ENCODE measurements at places on chromosomes 16 and 17.
A peak's percentile ranks its signal among the peaks of the same experiment; 100 is the strongest.

GRCh38 chr16:71303938-71304337 lies 14.7 kb upstream of the CMTR2 start:
- no peak for DNase-seq

- DNase-seq, result no peak
Measured at GRCh38 chr17:76405607-76405966, 21.2 kb downstream of the SPHK1 start.

DNA sequence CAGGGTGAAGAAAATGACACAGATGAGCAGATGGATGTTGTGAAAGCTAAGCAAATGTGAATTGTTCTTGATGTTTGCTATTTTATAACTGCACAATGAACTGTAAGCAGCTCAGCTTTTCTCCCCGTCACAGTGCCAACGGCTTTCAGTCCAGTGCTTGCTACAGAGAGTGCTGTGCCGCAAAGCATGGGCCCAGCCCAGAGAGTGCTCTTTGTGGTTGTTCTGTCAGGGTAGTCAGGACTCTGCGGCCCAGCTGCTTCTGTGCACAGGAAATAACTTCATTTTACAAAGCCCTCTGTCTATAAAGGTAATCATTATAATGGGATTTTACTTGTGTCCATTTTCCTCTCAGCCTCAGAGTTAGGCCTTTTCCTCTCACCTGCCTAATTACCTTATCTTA lies 39.1 kb downstream of the CDRT15 start:
- no peak for DNase-seq

DNA sequence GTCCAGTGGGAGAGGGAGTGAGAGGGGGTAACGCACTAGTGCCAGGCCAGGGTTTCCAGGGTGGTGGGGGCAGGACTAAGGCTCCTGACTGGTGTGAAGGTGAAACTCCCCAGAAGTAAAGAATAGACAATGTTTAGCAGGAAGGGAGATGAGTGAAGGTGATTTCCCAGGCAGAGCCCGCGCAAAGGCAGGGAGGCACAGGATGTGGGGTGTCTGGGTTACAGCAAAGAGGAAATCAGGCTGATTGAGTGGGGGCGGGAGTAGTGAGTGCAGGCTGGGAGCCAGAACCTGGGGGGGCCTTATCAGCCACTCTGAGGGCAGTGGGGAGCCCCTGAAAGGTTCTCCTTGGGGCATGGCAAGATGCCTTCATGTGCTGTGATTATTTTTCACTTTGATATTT lies 167.5 kb downstream of the UTP18 start:
- no peak for DNase-seq

DNA sequence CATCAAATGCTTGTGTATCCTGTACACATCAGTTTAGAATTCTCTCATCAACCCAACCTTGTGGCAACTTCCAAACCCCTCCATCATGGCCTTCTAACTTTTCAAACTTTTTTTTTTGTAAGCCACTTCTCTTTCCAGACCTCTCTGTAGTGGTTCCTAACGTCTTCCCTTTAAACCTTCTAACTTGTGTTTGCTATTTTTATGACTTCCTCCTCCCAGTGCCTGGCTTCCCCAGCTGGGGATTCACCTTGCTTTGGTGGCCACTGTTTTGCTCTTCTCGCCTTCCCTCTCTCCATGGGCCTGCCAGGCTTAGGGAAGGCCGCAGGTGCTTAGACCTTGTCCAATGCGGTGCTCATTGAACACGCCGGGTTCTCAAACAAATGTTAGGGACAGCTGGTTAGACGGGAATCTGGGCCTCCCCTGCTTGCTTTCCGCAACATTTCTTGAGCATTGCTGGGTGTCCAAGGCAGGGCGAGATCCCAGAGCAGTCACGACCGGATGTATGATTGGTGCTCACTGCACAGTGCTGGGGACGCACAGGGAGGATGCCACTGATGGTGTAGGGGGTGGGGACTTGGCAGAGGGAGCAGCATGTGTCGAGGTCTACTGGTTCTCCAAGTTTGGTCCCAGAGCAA lies 1.1 kb upstream of the XYLT2 start:
- DNase-seq, result no peak

- DNase-seq, result no peak
Measured at GRCh38 chr16:82328881-82329469, 159.0 kb upstream of the MPHOSPH6 start.

- DNase-seq, result no peak
Measured at GRCh38 chr17:11969565-11969964, 27.7 kb downstream of the ZNF18 start.

GRCh38 chr17:72492941-72493340 lies 372.1 kb downstream of the SOX9 start:
- no peak for DNase-seq

DNA sequence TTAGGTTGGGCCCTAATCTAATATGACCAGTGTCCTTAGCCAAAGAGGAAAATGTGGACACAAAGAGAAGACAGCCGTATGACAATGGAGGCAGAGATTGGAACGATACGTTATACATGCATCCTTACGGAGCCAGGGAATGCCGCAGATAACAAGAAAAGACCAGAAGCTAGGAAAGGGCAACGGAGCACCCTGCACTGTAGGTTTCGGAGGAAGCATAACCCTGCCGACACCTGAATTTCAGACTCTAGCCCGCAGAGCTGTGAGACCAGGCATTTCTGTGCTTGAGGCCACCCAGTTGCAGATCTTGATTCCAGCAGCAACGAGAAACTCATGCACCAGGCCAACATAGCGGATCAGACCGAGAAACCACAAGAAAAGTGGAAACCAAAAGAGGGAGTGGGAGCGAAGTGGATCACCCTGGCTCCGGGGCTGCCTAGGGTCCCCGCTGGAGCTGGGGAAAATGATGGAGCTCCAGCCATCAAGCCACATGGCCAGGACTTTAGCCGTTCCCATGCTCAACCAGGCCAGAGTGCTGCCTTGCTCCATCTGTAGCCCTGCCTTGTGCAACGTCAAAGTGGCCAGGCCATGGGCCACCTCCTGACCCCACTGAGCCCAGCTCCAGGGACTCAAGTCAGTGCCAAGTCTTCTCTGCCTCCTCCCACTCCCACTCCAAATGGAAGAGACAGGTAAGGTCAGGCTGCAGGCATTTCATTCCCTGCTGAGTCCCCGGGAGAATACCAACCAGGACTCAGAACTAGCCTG lies 51.7 kb upstream of the RPL38 start:
- DNase-seq, result no peak

DNA sequence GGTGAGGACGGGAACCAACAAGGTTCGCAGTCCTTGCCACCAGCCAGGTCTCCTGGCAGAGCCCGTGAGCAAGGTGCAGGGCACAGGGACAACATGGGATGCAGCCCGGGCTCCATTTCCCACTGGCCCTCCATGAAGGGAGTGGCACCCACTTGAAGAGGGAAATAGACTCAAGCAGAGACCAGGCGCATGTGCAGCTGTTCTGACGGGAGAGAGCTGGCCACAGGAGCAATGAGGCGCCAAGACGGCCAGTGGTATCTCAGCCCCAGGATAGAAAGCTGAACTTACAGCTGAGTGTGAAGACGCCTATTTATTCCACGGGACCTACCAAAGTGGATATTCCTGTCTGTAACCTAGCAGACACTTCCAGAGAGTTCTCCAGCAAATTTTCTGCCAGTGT lies 8.2 kb upstream of the FOXJ1 start:
- DNase-seq, result no peak

GRCh38 chr17:65487161-65487560 lies 74.3 kb downstream of the AXIN2 start:
- no peak for DNase-seq

GRCh38 chr16:73093146-73094144 lies 45.5 kb upstream of the ZFHX3 start:
- no peak for DNase-seq

DNA sequence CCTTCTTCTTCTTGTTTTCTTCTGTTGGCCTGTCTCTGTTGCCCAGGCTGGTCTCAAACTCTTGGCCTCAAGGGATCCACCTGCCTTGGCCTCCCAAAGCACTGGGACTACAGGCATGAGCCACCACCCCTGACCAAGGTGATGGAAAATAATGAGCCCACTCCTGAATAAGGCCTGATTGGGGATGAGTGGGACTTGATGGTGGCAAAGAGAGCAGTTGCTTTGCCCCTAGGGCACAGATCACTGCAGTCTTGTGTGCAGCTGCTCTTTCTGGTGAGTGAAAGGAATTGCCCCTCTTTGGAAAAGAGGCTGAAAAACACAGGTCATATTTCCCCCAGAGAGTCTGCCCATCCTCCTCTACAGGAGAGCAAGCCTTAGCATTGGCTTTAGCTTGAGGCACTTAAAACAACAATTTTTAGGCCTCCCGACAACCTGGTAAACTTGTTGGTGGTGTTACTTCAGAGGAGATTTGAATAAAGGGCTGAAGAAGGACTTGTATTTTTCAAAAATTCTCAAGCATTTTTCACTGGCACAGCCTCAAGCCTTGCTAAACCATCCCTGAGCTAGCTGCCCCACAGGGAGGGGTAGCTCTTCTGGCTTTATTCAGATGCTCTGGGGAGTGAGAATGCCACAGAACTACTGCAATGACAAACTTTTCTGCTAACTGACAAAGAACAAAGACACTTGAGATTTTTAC lies 6.1 kb upstream of the PDP2 start:
- peak; percentile 54 for DNase-seq

DNA sequence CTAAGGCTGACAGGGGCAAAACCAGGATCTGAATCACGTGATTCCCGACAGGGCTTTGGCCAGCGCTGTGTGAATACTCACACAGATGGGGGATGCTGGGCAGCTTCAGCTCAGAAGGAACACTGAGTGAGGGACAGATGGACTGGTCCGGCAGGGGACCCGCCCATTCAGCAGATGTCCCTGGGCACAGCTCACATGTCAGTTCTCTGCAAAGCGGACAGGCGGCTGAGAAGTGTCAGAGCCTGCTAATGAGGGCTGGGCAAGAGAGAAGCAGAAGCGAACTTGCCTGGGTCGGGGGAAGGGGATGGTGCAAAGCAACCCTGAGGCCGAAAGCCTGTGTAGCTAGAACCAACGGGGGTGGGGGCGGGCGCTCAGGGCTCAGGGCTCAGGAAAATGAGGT lies 11.9 kb upstream of the GLIS2 start:
- no peak for DNase-seq

- no peak for DNase-seq
Measured at GRCh38 chr16:85171759-85172454, 59.6 kb upstream of the CIBAR2 start.
